GM10248 (cell line): ENCODE measurements at places on chromosomes 1 and 21.
A peak's percentile ranks its signal among the peaks of the same experiment; 100 is the strongest.

GRCh38 chr1:25985670-25986069 lies 12.2 kb downstream of the PAFAH2 start:
- DNase-seq: no peak

GRCh38 chr1:10759413-10760200 lies 36.8 kb downstream of the CASZ1 start:
- no peak for DNase-seq

DNA sequence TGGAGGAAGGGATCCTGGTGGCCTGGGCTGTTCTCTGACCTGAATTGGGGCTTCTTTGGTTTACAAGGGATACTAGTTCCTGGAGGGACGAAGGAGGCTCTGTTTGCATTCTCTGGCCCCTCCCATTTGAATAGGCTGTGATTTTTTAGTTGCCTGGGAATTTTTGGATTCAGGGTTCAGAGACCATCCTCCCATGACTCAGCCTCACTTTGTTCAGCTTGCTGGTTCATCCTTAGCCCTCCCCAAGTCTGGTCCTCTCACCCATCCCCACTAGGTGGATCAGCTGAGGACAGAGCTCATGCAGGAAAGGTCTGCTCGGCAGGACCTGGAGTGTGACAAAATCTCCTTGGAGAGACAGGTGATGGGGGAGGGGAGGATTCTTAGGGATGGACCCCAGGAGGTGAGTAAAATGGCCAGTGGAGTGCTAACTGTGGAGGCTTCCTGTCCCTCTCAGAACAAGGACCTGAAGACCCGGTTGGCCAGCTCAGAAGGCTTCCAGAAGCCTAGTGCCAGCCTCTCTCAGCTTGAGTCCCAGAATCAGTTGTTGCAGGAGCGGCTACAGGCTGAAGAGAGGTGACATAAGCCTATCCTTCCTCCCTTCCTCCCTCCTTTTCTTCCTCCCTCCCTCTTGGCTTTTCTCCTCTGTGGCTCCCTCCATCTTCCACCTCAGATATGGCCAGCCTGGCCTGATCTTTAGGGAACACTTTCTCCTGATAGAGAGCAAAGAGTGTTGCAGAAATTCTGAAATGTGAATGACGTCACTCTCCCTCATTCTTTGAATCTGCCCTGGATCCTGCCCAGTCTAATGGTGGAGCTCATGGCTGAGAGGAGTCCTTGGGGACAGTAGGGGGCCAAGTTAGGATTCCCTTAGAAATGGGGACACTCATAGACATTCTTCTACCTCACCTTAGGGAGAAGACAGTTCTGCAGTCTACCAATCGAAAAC lies 4.5 kb upstream of the TUFT1 start:
- DNase-seq: no peak

DNA sequence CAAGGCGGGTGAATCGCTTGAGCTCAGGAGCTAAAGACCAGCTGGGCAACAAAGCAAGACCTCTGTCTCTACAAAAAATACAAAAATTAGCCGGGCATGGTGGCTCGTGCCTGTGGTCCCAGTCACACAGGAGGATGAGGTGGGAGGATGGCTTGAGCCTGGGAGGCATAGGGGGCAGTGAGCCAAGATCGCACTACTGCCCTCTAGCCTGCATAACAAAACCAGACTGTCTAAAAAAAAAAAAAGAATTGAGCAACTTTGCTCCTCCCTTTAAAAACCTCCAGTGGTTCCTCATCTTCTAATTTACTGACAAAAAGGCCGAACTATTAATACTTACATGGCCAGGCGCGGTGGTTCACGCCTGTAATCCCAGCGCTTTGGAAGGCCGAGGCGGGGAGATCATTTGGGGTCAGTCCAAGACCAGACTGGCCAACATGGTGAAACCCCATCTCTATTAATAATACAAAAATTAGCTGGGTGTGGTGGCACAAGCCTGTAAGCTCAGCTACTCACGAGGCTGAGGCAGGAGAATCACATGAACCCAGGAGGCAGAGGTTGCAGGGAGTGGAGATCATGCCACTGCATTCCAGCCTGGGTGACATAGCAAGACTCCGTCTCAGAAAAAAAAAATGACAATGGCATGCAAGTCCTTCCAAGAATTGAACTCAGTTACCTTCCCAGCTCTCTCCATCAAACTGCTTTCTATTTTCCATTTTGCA lies 4.4 kb downstream of the ACBD3 start:
- peak; percentile 30 for DNase-seq

DNA sequence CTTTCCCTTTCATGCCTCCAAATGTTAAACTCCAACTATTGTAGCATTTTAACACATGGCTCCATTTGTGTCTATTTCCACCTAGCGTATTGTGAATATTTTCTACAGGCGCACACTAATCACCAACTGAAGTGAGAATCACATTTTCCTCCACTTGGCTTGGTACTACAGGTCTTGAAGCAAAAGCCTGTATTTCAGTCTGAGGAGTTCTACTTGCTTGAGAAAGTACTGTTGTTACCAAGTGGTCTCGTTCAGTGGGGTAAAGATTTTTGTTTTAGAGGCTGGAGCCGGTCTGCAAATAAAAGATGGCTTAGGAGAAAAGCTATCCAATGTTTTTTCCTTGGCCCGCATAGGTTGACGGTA lies 550 bp upstream of the PTBP2 start:
- no peak for DNase-seq

GRCh38 chr1:159911326-159912070 lies 11.5 kb upstream of the CFAP45 start:
- no peak for DNase-seq

GRCh38 chr1:174583316-174583715 lies 135.6 kb downstream of the GPR52 start:
- no peak for DNase-seq

- DNase-seq: no peak
Measured at GRCh38 chr1:231392389-231393131, 29.5 kb downstream of the EGLN1 start.
